Kidney (tissue), 22 donors: ENCODE measurements at places on chromosomes 16 and 17. TPM values are rescaled to one million over a fixed set of nuclear protein-coding genes. Genes with fewer than 3 reads are reported as not detected.

DNA sequence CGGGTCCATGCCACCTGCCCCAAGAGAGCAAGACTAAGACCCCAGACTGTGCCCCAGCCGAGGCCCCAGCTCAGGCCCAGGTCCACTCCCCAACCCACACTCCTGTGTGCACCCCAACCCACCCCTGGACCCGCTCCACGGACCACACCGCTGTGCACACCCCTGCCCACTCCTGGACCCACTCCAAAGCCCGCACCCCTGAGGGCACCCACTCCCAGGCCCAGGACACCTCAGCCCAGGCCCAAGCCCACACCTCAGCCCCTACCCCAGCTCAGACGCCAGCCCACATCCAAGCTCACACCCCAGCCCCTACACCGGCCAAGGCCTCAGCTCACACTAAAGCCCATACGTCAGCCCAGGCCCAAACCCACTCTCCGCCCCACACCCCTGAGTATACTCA, 1.1 kb downstream of the SPEM3 start:
- no peak for DNase-seq

- no peak for DNase-seq
Measured at GRCh38 chr17:61686113-61686512, 95.1 kb upstream of the NACA2 start.

GRCh38 chr16:29837841-29838240, 17.6 kb downstream of the MVP start:
- no peak for DNase-seq

- DNase-seq = peak; percentile 31
Measured at GRCh38 chr16:11585460-11586377, 1.0 kb downstream of the LITAF start.

- DNase-seq = peak; percentile 2
Measured at GRCh38 chr16:50038756-50039529, 13.9 kb downstream of the CNEP1R1 start.

DNA sequence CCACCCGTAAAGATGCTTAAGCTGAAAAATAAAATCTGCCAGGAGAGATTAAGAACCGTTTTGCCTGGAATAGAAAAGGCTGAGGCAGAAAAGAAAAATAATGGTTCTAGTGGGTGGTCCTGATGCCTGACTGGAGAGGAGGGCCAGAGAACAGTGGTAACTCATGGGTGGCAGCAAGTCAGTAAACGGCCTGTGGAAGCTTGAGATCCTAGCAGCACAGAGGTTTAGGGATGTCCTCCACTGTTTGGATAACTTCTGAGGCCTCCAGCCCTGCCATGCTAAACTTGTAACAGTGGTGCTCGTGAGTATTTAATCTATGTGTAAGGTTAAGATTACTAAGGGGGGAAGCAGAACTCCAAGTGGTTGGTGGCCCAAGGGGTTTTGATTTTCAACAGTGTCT, 21.2 kb upstream of the PHAF1 start:
- no peak for DNase-seq

DNA sequence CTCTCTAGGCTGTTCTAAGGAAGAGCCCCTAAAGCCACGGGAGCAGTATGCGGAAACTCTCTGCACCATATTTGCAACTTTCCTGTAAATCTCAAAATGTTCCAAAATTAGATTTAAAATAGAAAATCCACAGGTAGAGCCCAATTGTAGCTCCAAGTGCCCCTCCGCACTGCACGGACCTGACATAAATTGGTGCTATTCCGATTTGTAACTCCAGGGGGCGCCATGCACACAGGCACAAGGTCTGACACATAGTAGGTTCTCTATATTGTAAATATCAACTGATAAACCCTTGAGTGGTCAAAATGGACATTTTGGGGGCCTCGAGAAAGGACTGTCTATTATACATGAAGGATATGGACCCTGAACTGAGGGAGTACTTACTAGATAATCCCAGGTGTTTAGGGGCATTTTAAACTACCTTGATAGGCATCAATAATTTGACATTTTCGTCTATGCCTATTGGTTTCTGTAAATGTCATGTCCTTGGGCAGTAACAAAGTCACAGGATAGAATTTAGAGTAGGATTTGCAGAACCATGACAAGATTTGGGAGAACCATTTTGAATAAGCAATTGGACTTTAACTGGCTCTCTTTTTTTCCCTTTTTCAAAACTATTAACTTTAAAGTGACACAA, 36.6 kb upstream of the TMEM132E start:
- DNase-seq = no peak

The KRT39 gene
- not detected for total RNA-seq

The CCL3 gene
- 4.2 TPM for total RNA-seq

The ADAT1 gene
- 56.5 TPM for total RNA-seq
